RPMI7951 (cell line): ENCODE measurements at places on chromosomes 11 and 22. TPM values are rescaled to one million over a fixed set of nuclear protein-coding genes. Genes with fewer than 3 reads are reported as not detected.
A peak's percentile ranks its signal among the peaks of the same experiment; 100 is the strongest.

ZW10 gene
- 39.4 and 46.1 TPM in 2 replicates for total RNA-seq

DNA sequence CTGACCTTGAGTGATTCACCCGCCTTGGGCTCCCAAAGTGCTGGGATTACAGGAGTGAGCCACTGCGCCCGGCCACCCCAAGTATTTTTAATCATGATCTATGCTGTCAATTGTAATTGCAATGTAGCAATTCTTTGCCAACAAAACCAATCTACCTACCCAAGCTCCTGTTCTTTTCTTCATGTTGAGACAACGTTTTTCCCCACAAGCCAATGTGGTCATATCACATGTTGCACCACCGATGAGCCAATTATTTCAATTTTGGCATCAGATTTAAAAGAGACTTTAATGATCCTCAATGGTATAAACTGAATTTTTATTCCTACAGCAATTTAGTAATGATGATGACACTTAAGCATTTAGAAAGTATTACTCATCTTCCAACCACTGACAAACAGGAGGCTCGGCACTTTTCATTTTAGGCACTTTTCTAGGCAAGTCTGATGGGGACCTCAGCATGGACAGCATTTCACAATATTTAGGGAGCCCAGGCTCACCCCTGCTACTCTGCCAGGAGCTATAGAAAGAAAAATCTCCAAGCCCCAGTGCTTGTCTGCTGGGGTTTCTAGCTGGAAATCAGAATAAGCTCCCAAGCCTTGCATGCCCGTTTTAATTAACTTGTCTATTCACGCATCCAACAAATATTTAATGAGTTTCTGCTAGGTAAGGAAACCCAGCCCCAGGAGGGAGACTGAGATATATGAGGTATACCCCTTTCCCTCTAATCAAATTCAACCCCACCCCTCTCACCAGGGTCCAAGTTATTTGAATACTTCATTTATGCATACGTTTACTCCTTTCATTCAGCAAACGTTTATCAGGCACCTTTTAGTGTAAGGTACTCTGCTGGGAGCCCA lies 291.4 kb downstream of the ST3GAL4 start:
- peak; percentile 45 for DNase-seq

DNA sequence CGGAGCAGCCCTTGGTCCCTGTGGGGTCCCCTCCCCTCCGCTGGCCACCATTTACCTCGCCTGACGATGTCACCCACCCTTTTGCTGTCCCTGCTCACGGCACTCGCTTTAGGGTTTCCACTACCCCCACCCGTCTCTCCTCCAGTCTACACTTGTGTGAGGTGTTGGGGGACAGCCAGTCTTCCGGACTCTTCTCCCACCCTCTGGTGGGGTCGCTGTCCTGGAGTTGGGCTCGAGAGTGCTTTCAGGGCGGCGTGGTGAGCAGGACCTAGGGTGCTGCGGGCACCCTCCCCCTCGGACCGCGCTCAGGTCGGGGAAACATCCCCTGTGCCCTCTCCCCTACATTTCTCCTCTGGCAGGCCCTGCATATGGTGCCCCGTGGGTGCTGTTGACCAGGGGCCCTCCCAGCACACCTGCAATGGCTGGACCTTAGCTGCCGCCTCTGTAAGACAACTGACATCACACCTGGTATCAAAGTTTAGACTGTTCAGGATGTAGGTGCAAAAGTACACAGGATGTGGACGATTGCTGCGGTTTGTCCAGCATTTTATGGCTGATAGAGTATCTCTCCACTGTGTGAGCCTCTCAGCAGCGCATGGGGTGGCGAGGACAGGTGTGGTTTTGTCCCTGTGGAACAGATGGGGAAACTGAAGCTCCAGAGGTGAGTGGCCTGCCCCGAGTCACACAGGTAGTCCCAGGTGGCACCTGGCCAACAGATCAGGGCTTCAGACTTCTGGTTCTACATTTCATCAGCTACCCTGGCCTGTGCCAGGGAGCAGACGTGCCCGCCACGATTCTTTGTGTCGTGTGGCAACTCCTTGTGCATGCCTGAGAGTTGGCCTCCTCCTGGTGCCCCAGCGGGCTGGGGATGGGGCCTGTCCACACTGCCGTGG lies 1.2 kb downstream of the GRK2 start:
- no peak for DNase-seq

GRCh38 chr11:69000831-69001242 lies 12.2 kb downstream of the MRGPRF start:
- DNase-seq = peak; percentile 81

OMP gene
- total RNA-seq = not detected in 2 replicates

DNA sequence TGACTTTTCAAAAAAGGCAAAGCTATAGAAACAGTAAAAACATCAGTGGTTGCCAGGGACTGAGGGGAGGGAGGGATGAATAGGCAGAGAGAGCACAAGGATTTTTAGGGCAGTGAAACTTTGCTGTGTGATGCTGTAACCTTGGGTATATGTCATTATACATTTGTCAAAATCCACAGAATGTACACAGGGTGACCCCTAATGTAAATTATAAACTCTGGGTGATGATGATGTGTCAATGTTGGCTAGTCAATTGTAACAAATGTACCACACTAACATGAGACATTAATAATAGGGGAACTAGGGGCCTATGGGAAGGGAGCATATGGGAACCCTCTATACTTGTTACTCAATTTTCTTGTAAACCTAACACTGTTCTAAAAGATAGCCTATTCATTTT lies 24.8 kb downstream of the RIBC2 start:
- DNase-seq = no peak

SUSD2 gene
- 0.39 and 0.96 TPM in 2 replicates for total RNA-seq

TRIM22 gene
- total RNA-seq = 5.5 and 10.1 TPM in 2 replicates

GRCh38 chr11:2481253-2481652 lies 36.4 kb downstream of the KCNQ1 start:
- DNase-seq = no peak

DNA sequence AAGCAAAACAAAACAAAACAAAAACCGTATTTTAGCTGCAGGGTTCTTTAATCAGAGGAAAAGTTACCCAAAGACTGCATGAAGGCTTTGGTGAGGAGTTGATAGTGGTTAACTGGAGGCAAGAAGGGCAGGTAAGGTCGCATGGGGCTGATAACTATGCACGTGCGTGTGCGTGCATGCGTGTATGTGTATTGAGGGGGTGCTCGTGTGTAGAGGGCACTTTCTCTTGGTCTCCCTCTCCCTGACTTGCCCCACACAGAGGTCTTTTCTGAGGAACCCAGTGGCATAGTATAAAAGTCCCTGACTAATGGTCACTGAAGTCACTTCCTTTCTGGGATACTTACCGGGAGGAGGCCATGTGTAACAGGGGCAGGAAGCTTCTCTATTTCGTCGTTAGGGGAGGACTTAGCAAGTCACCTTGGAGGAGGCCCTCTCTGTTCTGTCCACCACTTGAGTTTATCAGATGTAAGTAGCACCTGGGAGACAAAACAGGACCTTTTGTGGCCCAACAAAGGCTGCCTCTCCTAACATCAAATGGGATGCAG lies 20.1 kb upstream of the FCHSD2 start:
- no peak for DNase-seq

DNA sequence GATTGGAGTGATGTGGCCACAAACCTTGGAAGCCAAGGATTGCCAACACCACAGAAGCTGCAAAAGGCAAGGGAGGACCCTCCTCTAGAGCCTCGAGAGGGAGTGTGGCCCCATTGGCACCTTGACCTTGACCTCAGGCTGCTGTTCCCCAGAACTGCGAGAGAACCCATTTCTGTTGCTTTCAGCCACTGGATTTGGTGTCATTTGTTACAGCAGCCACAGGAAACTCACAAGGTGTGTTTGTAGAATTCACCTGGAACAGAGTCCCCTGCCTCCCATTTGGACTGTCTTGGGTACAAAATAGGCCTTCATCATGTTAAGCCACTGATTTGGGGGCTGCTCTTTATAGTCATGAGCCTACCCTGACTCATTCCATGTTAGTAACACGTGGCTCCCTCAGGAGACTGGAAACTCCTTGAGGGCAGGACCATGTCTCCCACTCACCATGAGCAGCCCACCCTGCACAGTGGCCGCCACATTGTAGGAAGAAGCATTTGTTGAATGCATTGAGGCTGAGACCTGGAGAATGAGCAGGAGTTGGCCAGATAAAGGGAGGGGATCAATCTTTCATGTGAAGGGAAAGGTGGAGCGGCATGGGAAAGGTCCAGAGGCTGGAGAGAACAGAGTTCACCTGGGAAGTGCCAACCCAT lies 8.3 kb downstream of the C11orf86 start:
- DNase-seq = no peak

- DNase-seq = no peak
Measured at GRCh38 chr22:39237318-39238100, 7.3 kb downstream of the PDGFB start.

DNA sequence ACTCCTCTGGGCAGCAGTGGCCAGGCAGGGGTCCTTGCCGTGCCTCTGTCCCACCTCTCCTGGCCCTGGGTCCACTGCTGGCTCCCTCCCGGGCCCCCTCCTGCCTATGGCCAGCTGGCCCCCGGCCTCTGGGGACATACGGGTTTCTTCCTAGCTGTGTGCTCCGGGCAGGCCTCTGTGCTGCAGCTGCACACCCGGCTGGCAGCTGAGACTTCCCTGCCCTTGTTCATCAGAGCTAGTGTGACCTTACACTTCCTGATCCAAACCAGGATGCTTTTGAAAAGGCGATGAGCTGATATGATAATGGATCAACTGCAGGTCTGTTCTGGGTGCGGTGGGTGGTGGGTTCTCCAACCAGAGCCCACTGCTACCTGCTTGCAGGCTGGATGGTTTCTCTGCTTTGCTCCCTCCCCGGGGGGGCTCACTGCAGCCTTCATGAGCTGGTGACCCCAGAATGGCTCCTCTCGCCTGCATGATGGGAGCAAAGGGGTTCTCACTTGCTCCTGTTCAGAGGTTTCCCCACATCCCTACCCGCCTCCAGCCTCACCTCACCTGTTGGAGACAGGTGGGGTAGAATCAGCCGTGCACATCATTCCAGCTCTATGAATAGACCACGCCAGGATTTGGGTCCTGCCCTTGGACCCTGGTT lies 13.3 kb downstream of the B3GAT1 start:
- no peak for DNase-seq

- DNase-seq = no peak
Measured at GRCh38 chr11:6746086-6746618, 25.6 kb downstream of the OR2AG2 start.

P2RY6 gene
- 6.0 and 9.9 TPM in 2 replicates for total RNA-seq

DNA sequence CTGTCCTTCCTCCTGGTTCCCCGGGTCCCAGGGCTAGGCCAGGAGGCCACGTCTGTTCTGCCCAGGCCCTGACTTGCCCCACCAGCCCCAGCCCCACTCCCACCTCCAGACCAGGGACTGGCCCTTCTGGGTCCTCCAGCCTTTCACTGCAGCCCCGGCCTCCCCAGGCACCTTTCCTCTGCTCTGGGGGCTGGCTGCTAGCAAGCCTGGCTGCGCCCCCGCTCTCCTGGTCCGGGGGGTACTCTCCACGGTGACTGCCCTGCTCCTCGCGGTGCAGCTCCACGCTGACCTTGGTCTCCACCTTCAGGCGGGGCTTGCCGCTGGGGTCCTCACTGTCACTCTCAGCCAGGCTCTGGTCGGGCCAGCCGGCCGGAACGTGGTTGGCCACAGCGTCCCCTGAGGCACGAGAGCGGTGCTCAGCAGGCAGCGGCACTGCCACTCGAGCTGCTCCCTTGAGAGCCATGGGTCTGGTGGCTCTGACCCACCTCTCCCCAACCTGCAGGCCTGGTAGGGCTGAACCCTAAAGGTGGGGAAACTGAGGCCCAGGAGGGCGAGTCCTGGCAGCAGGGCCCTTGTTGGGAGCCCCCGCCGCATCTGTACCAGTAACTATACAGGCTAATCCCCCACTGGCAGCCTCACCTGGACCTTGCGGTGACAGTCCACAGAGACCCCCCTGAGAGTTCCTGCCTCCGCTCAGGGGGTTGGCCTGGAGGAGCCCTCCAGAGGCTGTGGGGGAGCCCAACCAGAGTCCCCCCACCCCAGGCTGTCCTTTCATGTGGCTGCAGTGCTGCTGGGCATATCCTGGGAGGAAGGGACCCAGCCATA lies 29.0 kb downstream of the TRMU start:
- no peak for DNase-seq

- DNase-seq = no peak
Measured at GRCh38 chr22:40030758-40031095, 36.0 kb downstream of the FAM83F start.

GRCh38 chr22:34696557-34696956 lies 369.4 kb upstream of the ISX start:
- peak; percentile 15 for DNase-seq
